ENCODE measurements at places on chromosomes 5 and 9.

GRCh38 chr9:79127661-79128060 lies 444.1 kb upstream of the TLE4 start:
- DNase-seq: no peak

GRCh38 chr5:5810461-5810860 lies 388.0 kb downstream of the ICE1 start:
- no peak for DNase-seq

GRCh38 chr9:88006511-88007290 lies 32.4 kb upstream of the CDK20 start:
- DNase-seq: no peak

GRCh38 chr5:158824241-158824882 lies 275.4 kb downstream of the EBF1 start:
- no peak for DNase-seq

DNA sequence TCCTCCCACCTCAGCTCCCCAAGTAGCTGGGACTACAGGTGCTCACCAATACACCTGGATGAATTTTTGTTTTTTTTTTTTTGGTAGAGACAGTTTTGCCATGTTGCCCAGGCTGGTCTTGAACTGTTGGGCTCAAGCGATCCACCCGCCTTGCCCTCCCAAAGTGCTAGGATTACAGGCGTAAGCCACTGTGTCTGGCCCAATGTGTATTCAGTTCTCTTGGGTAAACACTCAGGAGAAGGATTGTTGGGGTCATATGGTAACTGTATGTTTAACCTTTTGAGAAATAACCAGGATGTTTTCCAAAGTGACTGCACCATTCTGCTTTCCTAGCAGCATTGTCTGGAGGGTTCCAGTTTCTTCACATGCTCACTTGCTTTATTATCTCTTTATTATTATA lies 67.4 kb downstream of the TNPO1 start:
- DNase-seq: no peak

- DNase-seq: no peak
These were observed 14.2 kb downstream of the GLIPR2 start for GRCh38 chr9:36150574-36151315.

GRCh38 chr5:78483809-78484521 lies 123.5 kb downstream of the SCAMP1 start:
- DNase-seq: no peak

- DNase-seq: peak; percentile 59
These were observed 41.7 kb upstream of the UBAC1 start for GRCh38 chr9:136002881-136003280.

DNA sequence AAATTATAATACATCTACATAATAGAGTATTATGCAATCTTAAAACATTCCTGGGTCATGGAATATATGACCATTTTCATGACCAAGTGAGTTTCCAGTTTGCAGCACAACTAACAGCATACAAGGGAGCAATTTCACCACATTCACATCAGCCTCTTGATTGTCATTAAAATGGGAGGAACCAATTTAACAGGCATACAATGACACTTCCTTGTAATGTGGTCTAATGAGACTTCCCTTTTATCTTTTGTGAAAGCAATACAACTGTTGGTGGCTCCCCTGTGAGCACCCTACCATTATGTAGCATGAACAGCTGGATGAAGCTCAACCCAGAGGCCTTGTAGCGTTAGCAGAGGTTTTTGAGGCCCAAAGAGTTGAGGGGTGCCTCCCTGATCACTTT lies 13.6 kb upstream of the TMOD1 start:
- DNase-seq: no peak
